ENCODE measurements at places on chromosomes 1 and 21.
A peak's percentile ranks its signal among the peaks of the same experiment; 100 is the strongest.

GRCh38 chr1:36166938-36167905 is 11.3 kb downstream of the MAP7D1 start:
- no peak for DNase-seq

DNA sequence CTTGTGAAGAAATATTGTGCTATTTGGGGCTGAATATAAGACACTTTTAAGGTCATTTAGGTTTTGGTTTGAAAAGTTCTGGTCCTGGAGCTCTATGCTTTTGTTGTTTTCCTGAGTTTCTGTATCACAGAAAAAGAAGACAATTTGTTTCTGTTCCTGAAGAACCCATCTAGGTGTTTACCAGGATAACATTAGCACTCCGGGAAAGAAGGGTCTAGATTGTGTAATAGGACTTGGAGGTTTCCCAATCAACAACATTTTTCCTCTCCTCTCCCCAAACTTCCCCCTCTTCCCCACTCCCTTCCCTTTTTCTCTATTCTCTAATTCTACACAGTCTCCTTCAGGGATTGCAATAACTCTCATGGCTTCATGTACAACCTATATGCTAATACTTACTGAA is 78.7 kb downstream of the PTPRC start:
- DNase-seq, result no peak

- no peak for DNase-seq
Observed at GRCh38 chr1:10726355-10726754, 70.1 kb downstream of the CASZ1 start.

DNA sequence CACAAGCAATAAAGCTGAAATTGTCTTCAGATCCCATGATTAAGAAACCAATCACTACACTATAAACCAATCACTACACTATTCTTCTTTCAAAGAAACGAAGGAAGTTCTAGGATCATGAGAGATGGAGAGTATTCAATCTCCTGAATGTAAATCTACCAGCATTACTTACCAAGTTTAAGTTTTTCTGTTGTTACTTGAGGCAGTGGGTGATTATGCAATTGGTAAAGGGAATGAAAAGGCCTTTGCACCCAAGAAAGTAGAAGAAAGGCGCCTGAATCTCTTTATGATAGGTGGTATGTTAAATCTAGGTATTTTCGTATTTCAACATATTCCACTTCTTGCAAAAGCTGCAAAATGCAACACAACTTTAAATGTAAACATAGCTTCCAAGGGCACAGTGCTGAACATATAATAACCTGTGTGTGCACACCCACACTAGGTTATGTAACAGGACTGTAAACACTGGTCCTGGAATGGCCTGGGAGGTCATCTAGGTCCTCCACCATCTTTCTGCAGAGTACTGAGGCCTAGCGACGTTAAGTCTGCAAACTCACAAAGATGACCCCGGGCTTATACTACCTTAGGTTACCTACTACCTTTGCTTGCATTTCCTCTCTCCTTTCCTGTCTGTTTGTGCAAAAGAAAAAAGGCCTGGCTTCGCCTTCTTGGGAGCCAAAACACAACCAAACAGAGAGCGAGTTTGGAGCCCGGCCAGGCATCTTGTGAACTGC is 1.1 kb upstream of the UAP1 start:
- no peak for DNase-seq

DNA sequence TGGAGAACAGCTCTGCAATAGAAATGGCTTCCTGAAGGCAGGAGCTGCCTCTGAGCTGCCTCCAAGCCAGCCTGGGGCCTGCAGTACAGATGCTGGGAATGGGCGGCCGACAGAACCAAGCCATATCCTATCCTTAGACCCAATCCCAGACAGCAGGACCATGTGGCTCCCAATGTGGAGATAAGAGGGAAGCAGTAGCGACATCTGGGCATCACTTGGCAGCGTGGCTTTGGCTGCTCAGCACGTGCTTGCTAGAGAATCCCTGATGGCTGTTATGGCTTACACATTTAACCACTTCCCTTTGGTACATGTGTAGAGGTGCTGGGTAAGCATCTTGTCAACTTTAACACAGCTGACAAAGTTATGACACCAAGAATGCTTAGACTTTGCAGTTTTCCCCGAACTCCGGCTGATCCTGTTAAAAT is 87.7 kb downstream of the MAN1C1 start:
- no peak for DNase-seq

DNA sequence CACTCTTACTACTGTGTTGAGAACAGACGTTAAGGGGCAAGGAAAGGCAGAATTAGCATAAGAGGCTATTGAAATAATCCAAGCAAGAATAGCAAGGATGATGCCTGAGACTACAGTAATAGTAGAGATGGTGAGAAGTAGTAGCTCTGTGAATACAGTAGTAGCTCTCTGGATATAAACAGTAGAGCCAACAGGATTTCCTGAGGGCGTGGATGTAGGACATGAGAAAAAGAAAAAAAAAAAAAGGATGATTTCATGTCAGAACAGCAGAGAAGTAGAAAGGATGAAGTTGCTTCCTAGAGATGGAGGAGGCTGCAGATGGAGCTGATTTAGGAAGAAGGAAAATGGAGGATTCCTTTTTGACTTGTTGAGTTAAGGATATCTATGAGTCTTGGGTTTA is 112.3 kb downstream of the OMA1 start:
- DNase-seq, result no peak

- DNase-seq, result no peak
Observed at GRCh38 chr1:64955097-64956009, 11.0 kb downstream of the JAK1 start.

DNA sequence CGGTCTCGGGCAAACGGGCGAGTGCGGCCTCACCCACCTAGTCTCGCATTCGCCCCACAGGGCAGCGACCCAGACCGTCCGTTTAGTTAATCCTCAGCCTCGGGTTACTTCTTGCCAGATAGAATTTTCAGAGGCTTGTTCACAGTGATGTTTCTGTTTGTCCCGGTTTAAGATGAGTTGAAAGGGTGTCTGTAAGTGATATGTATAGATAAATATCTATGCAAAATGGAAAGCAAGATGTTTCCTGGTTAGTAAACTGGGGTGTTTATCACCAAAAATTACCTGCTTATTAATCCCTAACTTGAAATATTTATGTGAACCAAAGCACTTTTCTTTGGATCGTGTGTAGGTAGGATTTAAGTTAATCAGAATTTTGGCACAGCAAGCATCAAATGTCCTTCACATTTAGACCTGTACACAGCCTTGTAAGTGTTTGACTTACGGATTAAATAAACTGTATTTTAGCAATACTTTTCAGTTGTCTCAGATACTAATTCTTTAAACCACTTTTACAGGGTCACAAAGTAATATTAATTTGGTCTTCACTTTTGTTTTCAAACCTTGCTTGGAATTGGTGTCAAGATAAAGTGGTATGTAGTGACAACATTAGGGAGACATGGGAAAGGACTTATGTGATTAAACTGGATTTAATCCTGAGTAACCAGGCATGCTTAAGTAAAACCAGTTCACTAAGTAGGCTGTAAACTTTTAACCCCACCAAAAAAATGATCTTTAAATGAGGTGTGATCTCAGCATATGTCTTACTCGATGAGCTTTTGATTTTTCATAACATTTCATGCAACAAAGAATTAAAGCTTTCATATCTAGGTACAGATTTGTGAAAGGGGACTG is 914 bp downstream of the ZNF326 start:
- no peak for DNase-seq

GRCh38 chr1:107525961-107526360 is 385.1 kb downstream of the NTNG1 start:
- no peak for DNase-seq

DNA sequence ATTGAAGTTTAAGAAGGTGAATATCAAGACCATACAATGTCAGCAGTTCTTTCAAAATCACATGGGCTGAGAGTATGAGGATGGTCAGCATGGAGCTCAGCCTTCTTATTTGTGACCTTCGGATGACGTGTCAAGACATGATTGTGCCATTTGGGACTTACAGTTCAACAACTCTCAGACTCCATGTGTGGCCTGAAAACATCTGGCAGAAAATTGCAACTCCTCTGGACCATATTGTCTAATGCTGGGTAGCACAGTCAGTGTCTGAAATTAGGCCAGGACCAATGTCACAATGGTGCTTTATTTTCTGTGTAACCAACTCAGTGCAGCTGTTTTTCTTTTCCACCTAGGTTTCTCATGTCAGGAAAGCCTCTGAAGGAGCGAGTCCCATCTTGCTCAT is 483.5 kb upstream of the PKN2 start:
- no peak for DNase-seq

GRCh38 chr1:185980891-185981290 is 246.7 kb downstream of the HMCN1 start:
- no peak for DNase-seq

GRCh38 chr1:25554430-25554780 is 11.0 kb downstream of the LDLRAP1 start:
- DNase-seq, result no peak

DNA sequence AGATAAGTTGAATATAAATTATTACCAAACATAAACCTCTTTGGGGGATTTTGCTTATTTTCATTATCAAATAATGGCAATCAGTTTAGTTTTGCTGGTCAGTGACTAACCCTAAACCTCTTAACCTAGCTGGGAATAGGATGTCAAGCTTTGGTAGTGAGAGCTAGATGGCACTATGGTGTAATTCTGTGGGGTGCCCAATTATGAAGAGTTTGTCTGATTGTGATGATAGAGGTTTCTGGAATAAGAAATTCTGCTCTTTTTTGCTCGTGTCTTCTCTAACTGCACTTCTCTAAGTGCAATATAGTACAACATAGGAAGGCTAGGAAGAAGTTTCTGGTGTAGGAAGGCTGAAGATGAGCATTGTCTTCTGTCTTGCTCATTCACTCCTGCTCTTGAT is 59.8 kb downstream of the XCL1 start:
- no peak for DNase-seq

DNA sequence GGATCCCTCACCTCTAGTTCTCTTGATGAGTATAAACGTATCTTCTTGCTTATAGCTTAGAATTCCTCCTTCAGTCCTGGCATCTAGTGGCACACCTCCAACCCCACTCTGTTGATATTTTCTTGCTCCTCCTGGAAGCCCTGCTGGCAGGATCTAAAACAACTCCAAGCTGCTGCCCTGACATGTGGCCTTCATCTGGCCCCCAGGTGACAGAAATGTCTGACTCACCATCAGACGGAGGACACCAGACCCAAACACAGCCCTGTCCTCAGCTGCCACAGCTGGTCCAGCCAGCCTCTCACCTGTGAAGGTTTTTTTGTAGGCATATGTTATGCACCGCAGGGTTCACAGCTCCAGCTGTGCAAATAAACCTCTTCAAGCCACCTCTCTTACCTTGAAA is 53.4 kb downstream of the KRTAP19-8 start:
- no peak for DNase-seq

- no peak for DNase-seq
Observed at GRCh38 chr21:18542081-18542480, 138.5 kb upstream of the TMPRSS15 start.

DNA sequence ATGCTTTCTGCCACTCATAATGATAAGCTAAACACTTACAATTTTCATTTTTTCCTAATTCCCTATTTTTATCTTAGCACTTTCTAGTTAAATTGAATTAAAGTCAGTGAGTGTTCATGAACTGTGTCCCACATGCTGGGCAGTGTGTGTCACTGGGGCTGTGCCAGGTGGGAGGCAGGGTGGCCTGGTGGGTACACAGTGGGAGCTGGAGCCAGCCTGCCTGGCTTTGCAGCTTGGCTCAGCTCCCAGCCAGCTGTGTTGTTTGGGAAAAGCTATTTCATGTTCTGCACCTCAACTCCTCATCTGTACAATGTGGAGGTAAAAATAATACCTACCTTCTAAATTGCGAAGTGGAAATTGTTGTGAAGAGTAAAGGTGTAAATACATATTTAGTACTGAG is 238.4 kb downstream of the PLA2G4A start:
- no peak for DNase-seq

DNA sequence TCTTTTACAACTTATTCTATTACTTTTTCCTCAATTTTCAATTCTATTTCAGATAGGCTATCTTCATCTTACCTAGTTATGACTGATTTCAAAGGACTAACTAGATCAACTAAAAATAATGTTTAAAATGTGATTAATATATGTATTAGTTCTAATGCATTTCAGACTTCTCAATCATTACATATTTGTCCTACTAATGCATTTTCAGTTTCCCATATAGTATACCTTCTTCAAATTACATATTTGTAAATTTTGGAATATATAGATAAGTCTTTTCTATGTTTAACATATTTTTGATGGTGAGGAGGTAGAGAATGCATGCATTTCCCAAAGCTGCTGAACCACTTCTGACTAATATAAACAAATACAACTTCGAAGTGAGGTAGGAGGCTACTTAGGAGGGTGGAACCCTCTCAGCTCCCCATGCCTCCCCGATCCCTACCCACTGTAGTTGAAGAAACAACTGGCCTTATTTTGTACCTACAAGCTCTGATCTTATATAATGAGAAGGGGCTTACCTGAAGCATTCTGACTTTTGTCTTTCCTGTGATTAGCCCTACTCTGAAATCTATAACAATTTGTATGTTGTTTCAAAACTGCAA is 1.7 kb downstream of the TRMT1L start:
- no peak for DNase-seq

DNA sequence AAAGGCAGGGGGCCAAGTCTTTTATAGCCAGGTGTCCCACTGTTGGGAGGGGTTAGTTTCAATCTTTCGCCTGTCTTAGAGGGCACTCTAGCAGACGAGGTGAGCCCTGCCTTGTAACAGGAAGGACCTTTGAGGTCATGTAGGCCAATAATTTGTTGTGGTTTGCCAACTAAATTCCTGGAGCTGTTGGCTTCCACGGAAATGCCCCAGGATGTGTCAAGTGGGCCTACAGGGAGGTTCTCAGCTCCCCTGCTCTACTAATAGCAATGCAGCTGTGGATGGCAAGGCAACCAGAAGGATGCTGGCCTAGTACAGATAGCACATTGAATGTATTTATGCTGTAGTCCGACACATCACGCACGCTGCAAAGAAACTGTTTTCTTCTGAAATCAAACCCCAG is 22.3 kb upstream of the CASQ2 start:
- no peak for DNase-seq

GRCh38 chr1:33165809-33166208 is 16.0 kb downstream of the TRIM62 start:
- DNase-seq, result no peak

DNA sequence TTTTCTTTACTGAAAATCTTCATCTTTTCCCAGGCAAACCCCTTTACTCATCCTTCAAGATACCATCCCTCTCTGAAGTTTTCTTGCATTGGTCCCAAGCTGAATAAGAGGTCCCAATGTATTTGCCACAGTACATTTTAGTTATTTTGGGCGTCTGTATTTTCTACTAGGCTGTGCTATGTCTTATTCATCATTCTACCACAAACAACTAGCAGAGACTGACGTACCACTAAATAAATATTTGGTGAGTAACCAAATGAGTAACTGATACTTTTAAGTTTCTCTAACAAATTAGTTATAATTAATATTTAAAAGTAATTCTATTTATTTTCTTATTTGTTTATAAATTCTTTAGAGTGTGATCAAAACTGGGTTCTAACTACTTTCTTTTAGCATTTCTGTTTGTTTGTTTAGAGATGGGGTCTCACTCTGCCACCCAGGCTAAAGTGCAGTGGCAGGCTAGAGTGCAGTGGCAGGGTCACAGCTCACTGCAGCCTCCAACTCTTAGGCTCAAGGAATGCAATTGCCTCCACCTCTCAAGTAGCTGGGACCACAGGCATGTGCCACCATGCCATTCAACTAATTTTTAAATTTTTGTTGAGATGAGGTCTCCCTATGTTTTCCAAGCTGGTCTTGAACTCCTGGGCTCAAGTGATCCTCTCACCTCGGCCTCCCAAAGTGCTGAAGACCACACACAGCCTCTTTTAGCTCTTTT is 33.1 kb downstream of the NDC1 start:
- no peak for DNase-seq

GRCh38 chr1:235011064-235011598 is 117.5 kb downstream of the TOMM20 start:
- peak; percentile 61 for DNase-seq

- no peak for DNase-seq
Observed at GRCh38 chr21:25569711-25570110, 37.6 kb downstream of the MRPL39 start.
